ENCODE measurements at places on chromosomes 1 and 21. TPM values are rescaled to one million over a fixed set of nuclear protein-coding genes. Genes with fewer than 3 reads are reported as not detected.

DNA sequence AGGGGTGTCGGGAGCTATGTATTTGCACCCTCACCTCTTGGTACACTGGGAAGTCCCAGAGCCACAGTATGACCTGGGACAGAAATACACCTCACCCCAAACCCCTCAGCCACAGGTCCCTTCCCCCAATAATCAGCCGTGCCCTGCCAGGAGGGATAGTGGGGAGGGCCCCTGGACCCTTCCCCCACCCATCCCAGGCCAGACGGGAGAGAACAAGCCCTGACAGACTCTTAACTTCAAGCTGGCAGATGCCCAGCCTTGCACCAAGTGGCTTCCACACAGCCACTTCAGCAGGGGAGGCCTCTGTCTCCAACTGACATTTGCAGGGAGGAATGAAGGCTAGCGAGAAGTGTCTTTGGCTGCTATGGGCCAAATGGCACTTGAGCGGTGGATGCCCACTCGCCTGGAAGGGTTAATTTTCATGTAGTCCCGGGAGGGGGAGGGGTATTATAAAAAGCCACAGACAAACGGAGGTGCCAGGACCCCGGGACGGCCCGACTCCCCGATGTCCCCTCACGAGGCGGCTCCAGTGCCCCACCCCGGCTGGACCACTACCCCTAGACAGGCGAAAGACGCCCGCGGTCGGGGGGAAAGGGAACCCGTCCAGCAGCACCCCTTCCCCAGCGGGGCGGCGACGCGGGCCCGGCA lies 495 bp downstream of the SYNC start:
- peak; percentile 19 for DNase-seq

Gene TMED5
- 59.2 TPM for total RNA-seq

DNA sequence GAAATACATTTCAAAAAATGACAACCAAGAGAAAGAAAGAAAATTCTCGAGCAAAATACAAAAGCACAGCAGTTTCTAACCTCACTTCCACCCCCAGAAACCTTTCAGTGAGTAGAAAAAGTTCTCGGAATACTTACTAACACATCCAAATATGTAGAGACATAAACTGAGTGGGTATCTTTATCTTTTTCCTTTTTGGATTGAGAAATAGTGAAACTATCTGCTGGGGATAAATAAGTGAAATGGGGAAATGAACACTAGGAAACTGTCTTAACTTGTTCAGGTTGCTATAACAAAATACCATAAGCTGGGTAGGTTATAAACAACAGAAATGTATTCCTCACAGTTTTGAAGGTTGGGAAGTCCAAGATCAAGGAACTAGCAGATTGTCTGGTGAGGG lies 72.0 kb downstream of the VCAM1 start:
- no peak for DNase-seq

DNA sequence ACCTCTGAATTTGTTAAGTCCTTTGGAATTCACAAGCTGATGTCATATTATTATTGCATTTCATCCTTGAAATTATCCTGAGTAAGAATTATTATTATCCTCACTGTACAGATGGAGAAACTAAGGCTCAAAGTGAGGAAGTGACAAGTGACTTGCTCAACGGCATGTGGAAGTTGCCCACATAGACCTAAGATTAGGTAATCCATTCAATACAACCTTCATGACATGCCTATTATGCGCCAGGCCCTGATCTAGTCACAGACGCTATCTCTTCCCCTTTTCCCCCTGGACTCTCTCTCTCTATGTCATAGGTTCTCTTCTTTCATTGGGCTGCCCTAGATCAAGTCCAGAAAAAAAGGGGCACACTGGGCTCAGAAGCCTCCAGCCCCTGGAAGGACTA lies 84.9 kb upstream of the KCNK2 start:
- DNase-seq: no peak
